ENCODE measurements at places on chromosomes 1 and 21.

DNA sequence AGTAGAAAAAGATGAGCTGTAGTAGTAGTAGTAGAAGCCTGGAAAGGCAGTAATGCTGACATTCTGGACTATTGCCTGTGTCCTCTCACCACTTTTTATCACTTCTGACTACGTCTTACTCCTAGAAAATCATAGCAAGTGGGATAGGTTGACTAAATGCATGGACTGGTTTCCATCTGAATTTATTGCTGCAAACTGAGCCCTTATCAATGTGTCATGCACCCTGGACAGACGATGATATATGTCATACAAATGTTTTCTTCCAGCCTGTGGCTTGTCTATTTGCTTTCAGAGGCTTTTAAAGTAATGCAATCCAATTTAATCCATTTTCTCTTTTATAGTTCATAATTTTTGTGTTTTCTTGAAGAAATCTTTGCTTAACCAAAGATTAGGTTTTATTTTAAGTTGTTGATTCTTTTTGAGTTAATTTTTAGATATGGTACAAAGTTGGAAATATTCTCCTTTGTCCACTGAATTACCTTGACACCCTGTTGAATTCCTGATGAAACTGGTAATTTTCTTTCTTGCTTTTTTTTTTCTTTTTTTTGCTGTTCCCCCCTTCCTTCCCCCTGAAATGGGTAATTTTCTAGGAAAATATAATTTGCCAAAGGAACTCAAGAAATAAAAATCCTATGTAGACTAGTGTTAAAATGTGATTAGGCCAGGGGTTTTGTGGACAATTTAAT, 47.1 kb downstream of the PHACTR4 start:
- no peak for DNase-seq

DNA sequence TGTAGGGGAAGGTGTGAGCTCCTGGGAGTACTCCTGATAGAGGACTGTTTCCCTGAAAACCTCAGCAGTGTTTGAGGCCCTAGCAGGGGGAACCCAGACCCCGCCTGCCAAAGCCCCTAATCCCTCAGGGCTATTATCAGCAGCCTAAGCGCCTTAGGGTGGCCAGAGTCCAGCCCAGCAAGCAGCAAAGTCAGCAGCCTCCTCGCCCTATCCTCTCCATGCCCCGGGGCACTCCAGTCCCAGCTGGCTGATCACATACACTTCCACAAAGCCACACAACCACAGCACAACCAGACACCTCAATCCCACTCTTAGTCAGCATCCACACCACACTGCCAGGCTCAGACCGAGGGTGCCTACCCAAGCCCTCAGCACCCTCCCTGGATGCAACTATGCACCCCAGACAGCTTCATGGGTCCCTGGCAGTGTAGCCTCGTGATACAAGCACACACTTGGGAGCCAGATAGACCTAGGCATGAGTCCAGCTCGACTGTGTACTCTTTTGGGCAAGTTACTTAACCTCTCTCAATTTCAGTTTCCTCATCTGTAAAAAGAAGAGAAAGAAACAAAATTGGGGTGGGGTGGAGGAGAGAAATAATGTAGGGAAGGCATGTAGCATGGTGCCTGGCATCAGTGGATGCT, 7.1 kb downstream of the IGSF9 start:
- no peak for DNase-seq

GRCh38 chr1:32883338-32884031, 2.8 kb upstream of the HPCA start:
- no peak for DNase-seq

DNA sequence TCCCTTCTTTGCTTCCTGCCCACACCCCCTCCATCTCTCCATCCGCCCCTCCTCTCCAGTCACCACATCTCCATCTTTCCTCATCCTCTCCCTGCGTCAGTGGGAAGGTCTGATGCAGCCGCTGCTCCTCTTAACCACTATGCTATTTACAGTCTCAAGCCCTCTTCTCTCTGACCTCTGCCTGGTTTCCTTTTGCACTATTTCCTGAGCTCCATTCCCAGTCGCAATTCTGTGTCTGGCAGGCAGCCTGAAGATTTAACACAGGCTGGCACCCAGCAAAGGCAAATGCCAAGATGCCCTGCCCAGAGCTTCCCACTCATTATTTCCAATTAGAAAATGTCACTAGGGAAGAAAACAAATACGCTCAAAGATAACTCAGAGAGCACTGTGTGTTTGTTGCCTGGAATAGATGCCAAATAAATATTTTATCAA, 89.6 kb upstream of the LPGAT1 start:
- DNase-seq = no peak

DNA sequence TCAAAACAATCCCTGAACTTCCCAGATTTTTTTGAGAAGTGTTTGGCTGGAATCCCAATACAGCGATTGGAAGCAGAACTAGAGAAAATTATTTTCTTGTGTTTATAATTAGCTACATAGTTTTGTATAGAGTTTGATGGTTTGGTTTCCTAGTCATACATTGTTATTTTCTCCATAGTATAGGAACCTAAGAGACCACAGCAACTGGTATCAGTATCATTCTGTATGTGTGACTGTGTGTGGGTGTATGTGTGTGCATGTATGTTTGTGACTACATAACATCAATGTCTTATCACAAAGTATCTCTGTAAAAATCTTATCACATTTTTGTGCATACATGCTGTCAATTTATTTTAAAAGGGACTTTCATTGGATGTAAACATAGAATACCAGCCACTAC, 780.5 kb downstream of the MRPL39 start:
- no peak for DNase-seq
